Non-pigmented ciliary epithelial cell (primary cell): ENCODE measurements at places on chromosomes 3 and 15.

- no peak for DNase-seq
These were observed 24.4 kb downstream of the TP63 start for GRCh38 chr3:189655617-189656016.

- peak; percentile 87 for DNase-seq
These were observed 12.1 kb upstream of the CNBP start for GRCh38 chr3:129195731-129196256.

DNA sequence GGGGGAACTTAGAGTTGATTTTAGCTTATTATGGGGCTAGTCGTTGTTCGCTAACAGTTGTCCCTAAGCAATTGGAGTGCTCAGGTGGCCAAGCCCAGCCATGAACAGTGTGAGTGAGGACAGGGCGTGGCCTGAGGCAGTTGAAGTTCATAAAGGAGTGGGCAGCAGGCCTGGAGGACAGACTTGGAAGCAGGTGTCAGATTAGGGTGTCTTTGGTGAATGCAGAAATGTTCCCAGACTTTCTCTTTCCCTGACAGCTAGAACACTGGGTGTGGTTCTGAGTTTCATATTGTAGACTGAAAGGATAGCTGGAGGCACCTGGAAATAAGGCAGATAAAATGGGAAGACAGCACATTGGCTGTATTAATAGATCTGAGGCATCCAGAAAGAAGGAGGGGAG, 59.8 kb upstream of the FGD5 start:
- DNase-seq, result no peak

DNA sequence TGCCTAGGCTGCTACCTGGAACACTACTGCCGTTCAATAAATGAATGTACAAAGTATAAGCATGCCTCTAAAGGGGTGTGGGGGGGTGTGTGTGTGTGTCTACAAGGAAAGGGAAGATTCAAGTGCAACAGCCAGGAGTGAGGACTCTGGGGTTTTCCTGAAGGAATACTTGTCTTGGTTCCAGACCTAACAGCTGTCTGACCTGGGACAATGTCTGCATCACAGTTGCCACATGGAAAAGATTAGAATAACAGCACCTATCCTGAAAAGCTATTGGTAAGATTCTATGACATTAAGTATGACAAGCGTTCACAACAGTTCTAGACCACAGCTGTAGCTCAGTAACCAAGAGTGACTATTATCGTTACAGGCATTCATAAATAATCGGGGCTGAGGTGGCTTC, 345.2 kb downstream of the FOXP1 start:
- no peak for DNase-seq

DNA sequence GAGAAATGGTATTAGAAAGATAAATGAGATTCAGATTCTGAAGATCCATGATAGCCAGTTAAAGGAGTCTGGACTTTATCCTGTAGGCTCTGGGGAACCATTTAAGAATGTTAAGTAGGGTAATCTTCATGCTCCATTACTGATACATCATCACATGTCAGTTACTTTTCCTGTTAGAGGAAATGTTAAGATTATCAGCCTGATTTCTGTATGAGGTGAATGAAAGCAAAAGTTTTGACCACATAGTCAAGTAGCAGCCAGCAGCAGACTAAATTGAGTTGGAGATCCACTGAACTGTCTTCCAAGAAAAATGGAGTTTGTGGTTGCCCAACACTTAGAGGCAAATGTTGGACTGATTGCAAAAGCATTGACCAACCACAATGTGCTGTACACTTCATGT, 4.7 kb upstream of the COPB2 start:
- no peak for DNase-seq

DNA sequence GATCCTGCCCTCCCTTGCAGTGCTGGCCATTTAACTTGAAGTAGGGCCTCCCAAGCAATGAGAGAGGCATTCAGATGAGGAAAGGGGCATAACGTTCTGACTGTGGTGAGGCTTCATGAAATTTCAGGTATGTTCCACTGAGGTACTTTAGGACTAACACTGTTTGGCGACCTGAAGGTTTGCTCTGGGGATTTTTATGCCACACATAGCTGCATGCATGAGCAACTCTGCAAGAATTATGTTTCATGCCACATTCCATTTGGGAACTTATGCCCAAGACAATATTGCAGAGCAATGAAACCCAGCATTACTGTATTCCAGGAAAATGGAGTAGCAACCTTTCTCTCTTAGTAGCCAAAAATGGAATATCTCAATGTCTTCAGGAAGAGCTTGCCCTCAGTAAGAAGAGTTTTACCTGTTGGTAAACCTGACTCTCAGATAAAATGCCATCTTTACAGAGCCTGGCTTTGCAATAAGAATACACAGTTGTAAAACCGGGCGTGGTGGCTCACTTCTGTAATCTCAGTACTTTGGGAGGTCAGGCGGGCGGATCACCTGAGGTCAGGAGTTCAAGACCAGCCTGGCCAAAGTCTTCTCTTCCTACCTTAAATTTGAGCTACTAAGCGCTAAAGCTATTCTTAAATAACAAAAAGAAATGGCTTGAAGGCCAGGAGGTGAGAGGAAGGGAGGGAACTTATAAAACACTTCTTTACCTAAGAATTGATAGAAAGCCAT, 16.7 kb upstream of the TBL1XR1 start:
- DNase-seq, result no peak
